Naive B cell (primary cell): ENCODE measurements at places on chromosomes 12 and 14.

DNA sequence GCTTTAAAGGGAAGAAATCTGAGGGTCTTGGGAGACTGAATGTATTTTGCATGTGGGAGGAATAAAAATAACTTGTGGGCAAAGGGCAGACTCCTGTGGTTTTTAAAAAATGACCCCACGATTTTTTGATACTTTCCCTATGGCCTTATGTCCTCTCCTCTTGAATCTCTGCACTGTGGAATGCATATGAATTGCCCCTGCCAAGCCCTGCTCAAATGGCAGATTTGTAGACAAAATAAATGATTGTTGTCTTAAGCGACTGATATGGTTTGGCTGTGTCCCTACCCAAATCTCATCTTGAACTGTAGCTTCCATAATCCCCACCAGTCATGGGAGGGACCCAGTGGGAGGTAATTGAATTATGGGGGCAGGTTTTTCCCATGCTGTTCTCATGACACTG is 223.8 kb downstream of the DACT1 start:
- DNase-seq: no peak

GRCh38 chr14:63493246-63493645 is 49.9 kb downstream of the PPP2R5E start:
- no peak for DNase-seq

DNA sequence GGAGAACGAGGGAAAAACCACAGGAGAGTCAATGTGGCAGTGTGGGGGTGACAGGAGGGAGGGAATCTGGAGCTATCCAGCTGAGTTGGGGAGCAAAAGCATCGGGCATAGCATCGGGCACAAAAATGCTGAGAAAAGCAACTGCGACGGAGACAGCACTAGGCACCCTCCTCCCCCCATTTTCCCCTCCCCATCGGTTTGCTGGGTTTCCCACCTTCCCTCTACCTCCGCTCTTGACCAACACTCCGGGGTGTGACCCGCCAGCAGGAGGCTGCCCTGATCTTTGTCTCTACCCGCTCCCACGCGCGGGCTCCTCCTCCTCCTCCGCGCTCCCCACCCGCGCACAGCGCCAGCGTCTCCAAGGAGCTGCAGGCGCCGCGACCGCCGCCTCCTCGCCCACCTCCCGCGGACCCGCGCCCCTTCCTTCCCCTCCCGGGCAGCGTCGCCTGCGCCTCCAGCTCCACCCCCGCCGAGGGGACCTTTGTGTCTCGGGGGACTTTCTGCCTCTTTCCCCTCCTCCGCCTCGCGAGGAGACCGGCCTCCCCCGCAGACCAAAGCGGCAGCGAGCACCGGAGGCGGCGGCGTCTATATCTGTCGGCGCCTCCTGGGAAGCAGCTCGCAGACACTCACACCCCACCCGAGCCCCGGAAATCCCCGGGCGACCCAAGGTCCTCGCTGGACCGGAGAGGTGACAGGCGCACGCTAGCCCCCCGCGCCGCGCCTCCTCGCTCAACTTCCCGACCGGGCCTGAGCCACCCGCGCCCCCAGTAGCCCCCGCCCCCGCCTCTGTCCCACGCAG is 920 bp downstream of the CDK17 start:
- DNase-seq: peak; percentile 77

GRCh38 chr12:27696864-27697564 is 767 bp downstream of the REP15 start:
- DNase-seq: no peak
